ENCODE measurements at places on chromosomes 12 and 14.

- no peak for DNase-seq
These were observed 363.7 kb downstream of the SOX5 start for GRCh38 chr12:23585782-23586163.

- peak; percentile 47 for DNase-seq
These were observed 69.4 kb downstream of the ATXN2 start for GRCh38 chr12:111529424-111530368.

GRCh38 chr14:52473557-52473956 is 78.7 kb downstream of the TXNDC16 start:
- peak; percentile 66 for DNase-seq

- peak; percentile 8 for DNase-seq
These were observed 780 bp upstream of the SLC41A2 start for GRCh38 chr12:104958805-104959334.

DNA sequence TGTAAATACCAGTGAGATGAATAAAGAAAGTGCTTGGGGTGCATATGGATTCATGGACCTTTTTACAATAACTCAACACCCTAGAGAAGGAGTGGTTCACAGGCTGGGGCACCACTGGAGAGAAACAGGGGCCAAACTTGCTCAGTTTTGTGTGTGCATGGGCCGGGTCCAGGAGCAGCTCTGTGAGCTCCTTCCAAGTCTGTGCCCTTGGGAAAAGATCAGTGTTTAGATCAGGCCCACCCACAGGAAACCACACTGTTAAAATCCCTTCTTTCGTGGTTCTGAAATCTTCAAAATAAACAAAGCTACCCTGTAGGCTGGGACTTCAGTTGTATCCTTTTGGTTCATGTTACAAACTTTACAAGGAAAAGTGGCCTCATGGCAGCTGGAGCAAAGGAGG is 156.1 kb upstream of the TMEM260 start:
- DNase-seq = no peak

DNA sequence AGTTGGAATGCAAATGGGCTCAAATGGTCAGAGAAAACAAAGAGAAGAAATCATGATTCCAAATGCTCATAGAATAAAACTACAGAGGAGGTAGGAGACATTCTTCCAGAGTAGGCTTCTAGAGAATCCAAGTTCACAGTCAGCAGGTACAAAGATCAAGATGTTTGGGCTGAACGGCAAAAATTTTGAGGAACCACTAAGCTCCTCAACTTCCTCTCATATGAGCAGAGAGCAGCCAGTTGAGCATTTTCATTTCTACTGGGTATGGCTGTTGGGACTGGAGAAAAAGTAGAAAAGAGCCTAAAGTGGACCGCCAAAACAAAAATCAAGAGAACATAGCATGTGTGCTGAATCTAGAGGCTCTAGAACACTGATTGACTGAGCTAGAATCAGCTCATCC is 73.8 kb upstream of the ARID2 start:
- no peak for DNase-seq

DNA sequence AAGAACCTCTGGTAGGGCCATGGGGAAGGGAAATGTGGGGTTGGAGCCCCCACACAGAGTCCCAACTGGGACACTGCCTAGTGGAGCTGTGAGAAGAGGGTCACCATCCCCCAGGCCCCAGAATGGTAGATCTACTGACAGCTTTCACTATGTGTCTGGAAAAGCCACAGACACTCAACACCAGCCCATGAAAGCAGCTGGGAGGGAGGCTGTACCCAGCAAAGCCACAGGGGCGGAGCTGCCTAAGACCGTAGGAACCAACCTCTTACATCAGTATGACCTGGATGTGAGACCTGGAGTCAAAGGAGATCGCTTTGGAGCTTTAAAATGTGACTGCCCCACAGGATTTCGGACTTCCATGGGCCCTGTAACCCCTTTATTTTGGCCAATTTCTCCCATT is 97.8 kb downstream of the HMGA2 start:
- DNase-seq = no peak

- DNase-seq = no peak
These were observed 11.7 kb downstream of the SOCS4 start for GRCh38 chr14:55038708-55039107.

GRCh38 chr12:99068993-99069747 is 424.1 kb downstream of the APAF1 start:
- no peak for DNase-seq

- DNase-seq = no peak
These were observed 29.1 kb upstream of the KLRB1 start for GRCh38 chr12:9636851-9637206.

- DNase-seq = no peak
These were observed 688 bp upstream of the RASSF3 start for GRCh38 chr12:64609536-64610078.

DNA sequence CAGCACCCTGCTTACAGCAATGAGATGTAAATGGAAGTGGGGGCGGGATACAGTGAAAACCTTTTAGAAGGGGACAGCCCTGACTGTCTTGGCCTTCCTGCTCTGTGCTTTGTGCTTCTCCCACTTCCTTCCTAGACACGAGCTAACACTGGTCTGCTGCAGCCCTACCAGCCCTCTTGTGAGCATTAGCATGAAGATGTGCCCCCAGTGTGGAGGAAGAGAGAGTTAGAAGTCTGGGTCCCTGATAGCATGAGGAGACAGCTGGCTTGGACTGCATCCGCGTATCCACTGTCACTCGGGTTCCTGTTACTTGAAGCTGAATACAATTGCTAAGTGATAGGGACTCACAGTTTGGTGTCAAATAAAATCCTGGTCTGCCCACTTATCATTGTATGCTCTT is 248.1 kb upstream of the SOX5 start:
- DNase-seq = no peak

- DNase-seq = no peak
These were observed 270.6 kb downstream of the AEBP2 start for GRCh38 chr12:19709889-19710288.

DNA sequence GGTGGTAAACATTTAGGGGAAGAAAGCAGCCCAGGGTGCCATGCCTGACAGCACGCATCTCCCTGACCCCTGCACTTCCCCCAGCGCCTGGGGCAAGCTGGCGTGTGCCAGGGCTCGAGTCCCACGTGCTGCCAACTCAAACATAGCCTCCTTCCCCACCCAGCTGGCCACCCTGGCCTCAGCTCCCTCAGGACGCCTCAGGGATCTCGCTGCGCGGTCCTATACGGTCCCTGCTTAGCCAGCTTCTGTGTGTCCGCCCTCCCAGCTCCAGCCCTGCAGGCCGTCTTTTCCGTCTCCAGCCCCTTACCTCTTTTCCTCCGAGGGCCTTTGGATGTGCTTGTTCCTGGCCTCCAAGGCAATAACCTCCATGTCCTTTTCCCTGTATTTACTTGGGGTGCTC is 71.0 kb downstream of the TESC start:
- DNase-seq = no peak

DNA sequence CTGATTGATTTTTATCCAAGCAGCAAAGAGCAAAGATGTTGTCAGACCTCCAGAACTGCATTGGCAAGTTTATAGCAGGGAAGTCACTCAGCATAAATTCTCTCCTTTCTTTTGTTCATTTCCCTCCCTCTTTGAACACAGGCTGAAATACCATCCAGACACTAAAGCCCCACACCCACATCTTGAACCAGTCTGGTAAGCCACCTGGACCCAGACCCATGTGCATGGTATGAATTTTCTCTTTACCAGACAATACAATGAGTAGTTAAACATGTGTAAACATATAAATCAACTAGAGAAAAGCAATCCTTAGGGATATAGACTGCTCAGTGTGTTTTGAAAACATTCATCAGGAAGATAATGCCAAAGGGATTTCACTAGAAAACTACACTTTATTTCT is 488.3 kb upstream of the FLRT2 start:
- no peak for DNase-seq

DNA sequence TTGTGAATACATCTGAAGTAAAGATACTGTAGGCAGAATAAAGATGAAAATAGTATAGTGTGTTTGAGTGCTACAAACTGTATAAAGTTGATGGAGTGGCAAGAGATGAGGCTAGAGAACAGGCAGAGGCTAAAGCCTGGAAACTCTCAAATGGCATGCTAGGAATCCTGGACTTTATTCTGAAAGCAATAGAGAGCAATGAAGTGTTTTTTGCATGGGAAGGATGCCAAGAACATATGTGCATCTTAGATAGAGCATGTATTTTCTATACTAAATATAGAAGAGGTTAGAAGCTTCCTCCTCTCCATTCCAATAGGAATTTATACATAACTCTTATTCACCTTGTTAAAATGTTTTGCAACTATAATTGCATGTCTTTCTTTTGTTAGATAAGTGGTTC is 86.3 kb upstream of the TMTC2 start:
- DNase-seq = no peak

DNA sequence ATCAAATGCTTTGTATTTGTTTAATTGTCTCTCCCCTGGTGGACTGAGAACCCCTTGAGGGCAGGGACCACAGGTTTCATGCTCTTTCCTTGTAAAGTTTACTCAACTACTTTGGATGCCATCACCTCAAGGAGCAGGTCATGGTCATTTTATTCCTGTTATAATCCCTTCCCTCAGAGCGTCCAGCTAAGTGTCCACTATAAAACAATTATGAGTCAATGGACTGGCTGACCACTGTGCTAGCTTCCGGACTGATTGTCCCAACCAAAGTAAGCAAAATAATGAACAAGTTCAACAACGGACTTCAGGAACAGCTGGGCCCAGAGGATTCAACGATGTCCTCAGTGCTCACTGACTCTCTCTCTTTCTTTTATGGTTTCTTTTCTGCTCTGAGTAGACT is 18.2 kb downstream of the AK7 start:
- no peak for DNase-seq

DNA sequence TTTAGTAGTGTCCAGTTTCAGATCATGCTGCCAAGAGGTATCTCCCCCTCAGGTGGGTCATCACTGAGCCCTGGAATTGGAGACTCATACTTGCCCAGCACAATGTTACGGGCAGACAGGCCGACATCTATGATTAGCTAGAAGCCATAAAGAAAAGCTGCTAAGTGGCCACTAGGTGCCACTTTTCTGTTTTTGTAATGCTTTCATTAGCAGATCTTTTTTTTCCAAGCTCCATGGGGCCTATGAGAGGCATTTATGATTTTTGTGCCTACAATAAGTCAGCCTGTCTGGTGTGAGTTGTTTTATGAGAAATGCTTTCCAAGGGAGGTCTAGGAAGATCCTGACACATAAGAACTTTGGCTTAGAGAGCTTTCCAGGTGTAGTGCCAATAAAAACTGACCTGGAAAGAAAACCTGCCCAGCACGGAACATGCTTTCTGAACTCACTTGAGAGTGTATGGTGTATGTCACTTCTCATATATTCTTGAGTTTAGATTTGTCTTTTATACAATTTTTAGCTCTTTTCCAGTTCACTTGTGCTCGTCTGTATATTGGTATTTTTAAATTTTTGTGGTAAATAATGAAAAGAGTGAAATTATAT is 21.8 kb upstream of the SMCO2 start:
- DNase-seq = no peak

- no peak for DNase-seq
These were observed 728.8 kb upstream of the LMO3 start for GRCh38 chr12:17334784-17335183.

DNA sequence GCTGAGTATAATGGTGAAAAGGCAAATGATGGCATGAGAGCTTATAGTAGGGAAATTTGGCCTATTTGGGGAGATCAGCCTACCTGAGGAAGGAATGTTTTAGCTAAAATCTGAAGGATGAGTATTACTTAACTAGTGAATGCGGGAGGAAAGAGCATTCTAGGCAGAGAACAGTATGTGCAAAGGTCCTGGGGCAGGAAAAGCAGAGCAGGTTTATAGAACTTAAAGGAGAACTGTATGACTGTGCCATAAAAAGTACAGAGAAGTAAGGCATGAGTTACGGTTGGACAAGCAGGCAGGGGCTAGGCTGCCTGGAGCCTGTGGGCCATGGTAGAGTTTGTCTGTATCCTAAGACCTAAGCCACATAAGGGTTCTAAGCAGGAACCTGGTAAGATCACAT is 21.7 kb upstream of the P2RX4 start:
- DNase-seq = no peak
